T-helper 2 cell (primary cell): ENCODE measurements at places on chromosomes 13 and 19.

DNA sequence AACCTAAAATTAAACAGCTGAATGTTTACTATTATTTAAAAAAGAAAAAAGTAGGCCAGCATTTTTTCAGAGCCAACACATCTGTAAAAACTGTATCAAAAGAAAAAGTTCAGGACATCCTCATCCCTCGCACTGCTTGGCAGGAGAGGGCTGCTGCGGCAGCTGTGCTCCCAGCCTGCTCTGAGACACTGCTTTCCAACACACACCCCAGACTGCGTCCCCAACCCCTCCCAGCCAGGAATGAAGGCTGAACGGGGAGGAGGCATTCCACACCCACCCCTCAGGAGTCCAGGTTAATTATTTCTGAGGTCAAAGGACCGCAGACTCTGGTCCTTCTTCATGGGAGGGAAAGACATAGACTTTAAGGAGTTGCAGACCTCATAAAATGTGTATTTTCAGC lies 43.1 kb downstream of the COL4A1 start:
- no peak for DNase-seq

DNA sequence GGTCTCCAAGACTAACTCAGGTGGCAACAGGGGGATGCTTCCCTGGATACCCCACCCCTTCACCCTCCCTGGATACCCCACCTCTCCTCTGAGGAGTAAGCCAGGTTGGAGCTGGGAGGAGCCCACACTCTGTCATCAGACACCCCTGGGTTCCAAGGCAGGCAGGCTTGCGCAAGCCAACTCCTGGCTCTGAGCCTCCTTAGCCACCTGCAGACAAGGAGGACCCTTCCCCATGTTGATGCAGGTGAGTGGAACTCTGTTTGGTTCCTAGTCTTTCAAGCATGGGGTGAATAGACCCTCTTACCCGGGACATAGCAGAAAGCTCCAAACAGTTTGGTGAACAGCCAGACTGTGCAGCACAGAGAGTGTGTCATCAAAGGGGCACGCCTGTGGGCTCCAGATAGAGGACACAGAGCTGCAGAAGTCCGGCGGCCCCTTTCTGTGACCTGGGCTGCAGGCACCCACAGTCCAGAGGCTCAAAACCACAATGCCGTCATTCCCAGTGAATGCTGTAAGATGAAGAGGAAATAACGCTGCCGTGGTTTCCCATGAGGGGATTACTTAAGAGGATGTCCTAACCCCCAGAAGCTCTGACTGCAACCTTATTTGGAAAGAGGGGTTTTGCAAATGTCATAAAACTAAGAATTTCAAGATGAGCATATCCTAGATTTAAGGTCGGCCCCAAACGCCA lies 12.1 kb upstream of the HAS1 start:
- DNase-seq: no peak

DNA sequence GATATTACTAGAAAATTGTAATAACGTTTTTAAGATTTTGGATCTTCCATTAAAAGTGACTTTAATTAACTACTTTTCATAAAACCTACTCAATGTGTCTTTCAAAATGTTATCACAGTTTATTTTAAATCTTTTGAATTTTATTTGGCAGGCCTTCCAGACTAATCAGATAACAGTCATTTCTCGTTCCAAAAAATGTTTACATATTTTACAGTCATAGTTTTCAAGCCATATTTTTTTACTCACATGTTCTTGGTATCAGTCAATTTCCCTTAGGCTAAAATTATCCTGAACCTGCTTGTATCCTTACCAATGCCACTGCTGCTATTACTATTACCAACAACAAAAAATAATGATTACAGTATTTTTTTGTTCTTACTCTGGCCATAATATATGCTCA lies 1783.5 kb downstream of the SLITRK5 start:
- DNase-seq: no peak

DNA sequence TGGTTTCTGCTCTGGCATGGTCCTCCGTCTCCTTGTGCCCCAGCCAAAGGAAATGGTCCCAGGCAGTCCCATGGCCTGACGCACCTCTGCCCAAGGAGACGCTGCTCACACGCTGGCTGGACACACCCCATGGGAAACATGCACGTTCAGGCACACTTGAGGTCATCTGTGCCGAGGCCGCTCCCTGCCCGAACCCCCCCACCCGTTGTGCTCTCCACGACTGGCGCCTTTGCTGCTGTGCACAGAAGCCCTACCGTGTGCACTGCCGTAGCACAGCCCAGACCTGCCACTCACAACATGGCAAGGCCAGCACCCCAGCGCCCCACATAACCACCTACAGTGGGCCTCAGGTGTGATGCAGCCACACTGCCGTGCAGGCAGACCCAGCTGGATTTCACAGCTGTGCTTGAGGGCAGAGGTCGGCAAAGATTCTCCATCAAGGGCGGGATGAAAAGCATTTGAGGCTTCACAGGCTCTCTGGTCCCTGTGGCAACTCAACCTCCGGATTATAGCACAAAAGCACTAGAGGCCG lies 65.7 kb downstream of the SPACA7 start:
- DNase-seq: no peak

DNA sequence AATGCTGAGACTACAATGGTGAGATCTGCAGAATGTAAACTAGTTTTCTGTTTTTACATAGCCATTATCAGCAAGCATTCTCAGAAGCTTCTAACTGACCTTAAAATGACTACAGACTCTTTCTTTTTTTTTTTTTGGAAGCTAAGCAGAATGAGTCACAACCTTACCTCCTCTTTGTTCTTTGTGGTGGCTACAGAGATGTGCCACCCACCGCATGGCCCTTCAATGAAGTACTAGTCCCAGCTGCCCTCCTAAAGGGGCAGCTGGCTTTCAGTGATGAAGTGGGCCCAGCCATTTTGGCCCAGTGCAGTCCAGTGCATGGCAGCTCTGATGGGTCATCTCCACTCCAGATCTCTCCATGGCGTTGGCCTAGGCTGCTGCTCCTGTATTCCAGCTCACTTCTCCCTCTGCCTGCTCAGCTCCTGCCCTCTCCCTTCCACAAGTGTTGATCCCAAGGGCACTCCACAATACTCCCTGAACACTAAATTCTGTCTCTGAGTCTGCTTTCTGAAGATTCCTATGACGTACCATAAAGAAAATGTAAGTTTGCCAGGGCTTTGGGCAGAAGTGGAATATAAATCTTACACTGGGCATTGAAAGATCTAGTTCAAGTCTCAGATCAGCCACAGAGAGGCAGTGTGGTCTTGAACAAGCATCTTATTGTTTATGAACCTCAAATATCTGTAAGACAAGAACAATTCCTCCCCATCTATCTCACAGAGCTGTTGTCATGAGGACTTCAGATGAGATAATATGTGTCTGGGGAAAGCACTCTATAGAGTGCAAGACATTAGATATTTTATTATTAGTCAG lies 85.6 kb downstream of the RXFP2 start:
- no peak for DNase-seq

DNA sequence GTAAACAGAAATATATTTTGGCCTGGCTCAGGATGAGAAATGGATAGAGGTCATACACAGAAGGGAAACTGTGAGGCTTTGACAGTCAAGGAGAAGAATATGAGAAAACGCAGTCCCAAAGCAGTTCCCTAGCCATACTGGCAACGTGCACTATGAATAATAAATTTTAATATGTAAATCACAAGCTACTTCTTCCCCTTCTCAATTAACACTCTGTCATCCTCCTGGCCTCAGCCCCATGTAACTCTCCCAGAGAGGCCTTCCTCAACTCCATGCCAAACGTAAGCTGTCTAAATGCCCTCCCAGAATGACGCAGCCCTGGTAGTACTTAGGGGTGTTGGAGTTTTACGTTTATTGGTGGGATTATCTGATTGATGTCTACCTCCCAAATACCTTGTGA lies 732.6 kb downstream of the LIG4 start:
- no peak for DNase-seq

DNA sequence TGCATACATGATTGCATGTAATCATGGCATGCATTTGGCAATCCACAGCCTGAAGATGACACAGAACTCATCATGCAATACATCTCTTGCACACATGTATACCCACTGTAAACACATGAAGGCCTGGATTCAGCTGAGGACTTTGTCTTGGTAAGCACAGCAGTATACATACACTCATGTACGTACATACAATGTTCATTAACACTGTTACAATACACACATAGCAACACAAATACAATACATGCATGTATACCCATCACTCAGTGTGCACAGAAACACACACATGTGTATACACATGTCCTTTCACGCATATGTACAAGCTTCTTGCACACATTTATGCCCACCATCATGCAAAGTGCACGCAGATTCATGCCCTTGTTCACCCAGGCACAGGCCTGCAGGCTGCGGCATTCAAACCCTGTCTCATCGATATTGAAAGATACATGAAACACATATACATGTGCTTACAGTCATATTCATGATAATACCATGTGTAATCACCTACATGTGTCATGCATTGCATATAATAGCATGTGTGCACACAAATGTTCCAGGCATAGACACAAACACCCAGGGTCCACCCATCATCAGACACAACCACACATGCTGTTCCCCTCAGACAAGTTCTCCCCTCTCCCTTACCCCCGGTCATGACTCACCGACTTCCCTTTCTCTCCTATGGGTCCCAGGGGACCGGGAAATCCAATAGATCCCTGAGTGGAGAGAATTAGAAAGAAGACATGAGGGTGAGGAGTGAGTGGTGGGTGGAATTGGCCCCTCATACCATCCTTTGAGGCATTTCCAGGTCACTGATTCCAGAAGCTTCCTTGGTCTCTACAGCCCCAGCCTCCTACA lies 28.7 kb downstream of the COL5A3 start:
- DNase-seq: no peak

- DNase-seq: no peak
Observed at GRCh38 chr19:6971366-6971765, 49.9 kb downstream of the MBD3L2B start.

DNA sequence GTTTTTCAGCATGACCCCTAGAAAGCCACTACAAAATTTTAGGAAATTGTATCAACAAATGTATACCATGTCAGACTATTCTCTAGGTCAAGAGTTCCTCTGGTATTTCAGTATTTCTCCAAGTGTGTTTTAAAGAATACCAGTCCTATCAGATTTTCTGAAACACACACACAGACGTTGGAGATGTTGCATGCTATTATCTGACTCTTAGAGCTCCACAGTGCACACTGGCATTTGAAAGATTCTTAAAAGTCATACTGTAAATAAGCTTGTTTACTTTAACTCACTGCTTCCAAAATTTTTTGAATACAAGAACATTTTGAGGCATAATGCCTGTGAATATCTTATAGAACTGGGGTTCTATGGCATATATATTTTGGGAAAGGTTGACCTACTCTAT lies 33.8 kb upstream of the VWA8 start:
- no peak for DNase-seq

- DNase-seq: no peak
Observed at GRCh38 chr13:69292789-69293425, 814.7 kb upstream of the ATXN8OS start.

- no peak for DNase-seq
Observed at GRCh38 chr13:51944428-51944827, 66.8 kb downstream of the ATP7B start.

GRCh38 chr19:55114566-55115145 lies 2.8 kb downstream of the PPP1R12C start:
- no peak for DNase-seq

DNA sequence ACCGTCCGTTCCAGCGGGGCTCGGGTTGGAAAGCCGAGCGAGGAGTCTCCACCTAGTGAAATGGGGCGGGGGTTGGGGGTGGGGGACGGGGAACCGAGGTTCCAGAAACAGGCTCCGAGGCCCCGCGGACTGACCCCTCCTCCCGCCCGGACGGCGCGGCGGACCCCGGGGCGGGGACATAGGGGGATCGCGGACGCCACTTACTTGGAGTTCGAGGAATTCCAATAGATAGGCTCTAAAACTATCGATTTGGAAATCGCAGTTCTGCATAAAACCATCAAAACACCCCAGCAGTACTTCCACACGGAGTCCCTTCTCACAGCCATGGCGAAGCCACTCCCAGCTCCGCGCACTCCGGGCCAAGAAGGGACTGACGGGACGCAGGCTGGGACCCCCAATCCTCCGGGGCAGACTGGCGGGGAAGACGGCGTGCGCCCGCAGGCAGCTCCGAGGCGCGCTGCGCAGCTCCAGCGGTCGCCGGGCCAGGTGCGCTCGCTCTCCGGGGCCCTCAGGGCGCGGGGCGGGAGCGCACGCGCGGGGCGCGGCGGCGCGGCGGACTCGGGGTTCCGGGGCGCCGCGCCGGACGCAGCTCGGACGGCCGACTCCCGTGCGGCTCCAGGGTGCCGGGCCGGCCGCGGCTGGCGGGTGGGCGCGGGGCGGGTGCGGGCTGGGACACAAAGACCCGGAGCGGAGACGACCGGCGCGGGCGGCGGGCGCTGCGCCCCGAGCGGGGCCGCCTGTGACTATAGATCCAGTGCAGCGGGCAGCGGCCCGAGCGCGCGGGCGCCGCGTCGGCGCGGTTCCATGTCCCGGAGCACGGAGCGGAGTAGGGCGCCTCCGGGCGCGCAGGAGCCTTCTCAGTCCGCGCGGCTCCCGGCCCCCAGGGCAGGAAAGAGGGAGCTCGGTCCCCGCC lies 567 bp downstream of the EFNB2 start:
- DNase-seq: no peak

DNA sequence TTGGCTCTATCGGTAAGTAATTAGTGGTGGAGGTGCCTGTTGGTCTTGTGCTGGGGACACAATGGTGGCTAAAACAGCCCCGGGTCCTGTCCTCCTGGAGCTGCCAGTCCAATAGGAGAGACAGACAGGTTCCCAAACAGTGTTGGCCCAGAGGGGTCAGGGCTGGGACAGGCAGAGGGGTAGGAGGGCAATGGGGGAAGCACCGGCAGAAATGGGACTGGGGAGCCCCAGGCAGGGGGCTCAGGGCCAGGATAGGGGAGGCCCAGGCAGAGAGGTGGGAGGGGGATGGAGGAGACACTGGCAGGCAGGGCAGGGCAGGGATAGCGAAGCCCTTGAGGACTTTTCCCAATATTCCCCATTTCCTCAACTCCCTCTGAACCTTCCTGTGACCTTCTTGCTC lies 2.2 kb upstream of the FBL start:
- DNase-seq: no peak
